ENCODE measurements at places on chromosomes 3 and 15.

DNA sequence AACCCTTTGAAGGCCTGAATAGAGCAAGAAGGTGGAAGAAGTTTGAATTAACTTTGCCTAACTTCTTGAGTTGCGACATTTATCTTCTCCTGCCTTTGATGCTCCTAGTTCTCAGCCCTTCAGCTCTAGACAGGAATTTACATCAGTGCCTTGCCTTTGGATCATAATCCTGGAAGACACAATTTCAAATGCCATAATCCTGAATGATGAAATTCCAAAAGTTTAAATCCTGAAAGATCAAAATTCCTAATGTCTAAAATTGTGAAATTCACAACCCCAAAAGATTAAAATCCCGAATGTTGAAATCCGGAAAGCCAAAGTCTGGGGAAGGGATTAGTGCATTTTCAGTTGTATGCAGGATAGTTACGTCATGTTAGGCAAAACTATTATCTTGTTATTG is 166.6 kb upstream of the PDZRN3 start:
- DNase-seq = no peak

DNA sequence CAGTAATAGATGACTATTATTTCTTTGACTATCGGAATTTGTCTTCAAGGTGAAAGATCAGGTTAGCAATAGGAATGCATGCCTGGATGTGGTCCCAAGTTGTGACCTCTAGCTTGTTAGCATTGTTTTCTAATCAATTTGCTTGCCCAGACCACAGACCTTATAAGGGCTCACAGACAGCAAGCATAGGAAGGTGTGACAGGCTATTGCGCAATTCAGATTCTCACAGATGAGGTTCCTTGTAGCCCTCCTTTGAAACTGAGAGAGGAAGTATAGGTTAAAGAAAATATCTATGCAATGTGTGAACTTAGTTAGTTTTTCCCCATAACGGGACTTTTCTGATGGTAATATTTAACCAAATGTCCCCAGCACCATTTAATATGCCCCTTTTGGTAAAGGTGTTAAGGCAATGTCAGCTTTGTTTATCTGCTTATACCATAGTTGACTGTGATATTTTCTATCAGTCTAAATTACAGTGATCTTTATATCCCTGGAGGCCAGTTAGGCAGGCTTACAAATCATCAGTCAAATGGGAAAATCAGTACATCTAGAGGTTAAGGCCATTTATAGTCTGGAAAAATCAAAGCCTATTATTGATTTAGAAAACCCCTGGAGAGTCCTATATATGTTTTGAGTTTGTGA is 168.1 kb upstream of the MBNL1 start:
- no peak for DNase-seq

- DNase-seq = no peak
Measured at GRCh38 chr3:122930063-122930997, 97.2 kb downstream of the SEMA5B start.

DNA sequence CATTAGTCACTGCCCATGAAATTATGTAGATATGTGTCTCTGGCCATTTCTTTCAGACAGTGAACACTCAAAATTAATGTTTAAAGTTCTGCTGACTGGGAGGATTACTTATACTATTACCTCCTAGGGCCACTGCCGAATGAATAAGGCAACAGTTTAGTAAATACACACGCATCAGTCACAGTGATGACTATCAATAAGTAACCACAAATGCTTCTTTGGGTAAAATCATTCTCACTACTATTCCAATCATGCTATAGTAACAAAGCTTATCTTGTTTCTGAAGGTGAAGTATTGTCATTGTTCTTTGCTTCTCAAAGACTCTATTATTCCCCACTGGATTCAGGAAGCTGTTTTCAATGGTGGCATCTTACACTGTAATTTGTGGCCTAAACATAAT is 478.8 kb downstream of the EPHA3 start:
- no peak for DNase-seq

DNA sequence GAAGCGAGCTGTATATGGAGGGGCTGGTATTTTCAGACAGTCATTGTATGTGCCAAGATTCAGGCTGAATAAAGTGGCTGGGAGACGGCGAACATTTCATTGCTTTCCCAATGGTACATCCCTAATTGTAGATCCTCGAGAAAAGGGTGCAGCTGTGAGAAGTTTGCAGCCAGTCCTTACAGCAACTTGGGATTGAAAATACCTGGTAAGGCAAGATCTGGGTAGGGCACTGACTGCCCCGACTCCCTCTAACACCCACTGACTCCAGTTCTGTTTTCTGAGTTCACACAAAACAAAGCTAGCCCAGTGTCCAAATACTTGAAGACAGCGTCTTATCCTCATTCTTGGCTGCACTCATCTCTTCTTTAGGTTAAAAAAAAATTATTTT is 63.7 kb downstream of the EDEM1 start:
- no peak for DNase-seq

GRCh38 chr15:76345880-76346668 is 9.5 kb downstream of the ISL2 start:
- no peak for DNase-seq

- no peak for DNase-seq
Measured at GRCh38 chr3:25432176-25432720, 4.2 kb downstream of the RARB start.

GRCh38 chr15:45099549-45100165 is 14.3 kb downstream of the DUOX2 start:
- no peak for DNase-seq

DNA sequence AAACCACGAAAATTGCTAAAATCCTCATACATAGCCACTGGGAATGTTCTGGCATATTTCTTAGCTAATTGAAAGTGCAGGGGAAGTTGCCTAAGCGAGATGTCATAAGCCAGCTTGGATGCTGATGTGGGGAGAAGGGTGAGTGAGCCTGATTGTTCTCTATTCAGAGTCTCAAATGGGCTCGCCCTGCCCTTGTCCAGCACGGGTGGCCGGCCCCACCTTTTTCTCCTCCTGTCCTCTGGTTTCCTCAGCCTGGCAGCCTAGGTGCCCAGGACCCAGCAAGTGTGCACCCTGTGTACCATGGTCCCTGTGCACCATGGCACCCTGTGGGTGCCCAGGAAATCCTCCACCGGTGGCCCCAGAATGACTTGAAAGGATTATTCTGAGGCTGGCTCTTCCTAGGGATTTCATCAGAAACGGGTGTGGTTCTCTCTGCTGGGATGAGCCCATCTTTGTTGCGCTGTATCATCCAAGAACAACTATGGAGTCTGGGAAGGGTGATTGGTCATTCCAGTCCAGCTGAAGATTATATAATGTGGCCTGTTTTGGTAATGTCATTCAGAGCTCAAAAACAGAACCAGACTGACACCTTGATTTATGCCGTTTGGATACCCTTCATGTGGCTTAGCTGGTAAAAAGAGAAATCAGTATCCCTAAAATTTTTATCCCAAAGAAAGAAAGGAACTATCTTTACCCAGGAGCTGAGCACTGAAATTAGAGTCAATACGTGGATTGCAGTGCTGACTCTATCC is 150.8 kb upstream of the BHLHE40 start:
- no peak for DNase-seq

GRCh38 chr15:57885435-57885834 is 178.9 kb downstream of the POLR2M start:
- no peak for DNase-seq

DNA sequence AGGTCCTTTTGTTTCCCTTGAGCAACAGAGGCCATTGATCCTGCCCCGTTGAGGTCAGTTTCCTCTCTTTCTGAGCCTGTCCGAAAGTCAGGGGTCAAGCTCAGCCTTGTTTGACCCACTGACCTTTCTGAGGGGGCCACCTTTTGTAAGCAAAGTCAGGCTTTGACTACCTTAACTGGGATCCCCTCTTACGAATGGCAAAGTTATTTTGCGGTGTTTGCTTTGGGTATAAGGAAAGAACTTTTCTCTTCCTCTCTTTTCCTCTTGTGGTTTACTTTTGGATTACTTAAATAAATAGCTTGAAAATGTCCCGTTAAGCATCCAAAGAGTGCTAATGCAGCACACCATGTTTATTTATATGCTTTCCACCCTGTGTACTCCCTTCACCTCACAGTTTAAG is 340.6 kb downstream of the THSD4 start:
- DNase-seq = no peak

- DNase-seq = no peak
Measured at GRCh38 chr15:64004056-64004455, 42.2 kb downstream of the DAPK2 start.

DNA sequence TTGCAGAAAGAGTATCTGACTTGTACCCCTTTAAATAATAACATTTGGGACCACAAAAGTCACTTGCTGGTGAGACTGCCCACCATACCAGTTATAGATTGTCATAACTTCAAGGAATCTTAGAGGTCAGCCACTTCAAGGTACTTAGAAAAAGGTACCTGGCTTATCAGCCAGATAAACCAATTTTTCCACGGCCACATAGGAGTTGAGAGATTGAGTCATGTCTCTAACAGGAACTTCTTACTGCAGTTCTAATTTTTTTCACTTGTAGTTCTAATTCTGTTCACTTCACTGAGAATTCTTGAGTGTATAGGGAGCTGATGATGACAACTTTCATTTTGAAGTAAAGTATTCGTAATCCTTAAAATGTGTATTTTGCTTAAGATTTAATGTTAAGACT is 317.1 kb upstream of the CBLB start:
- no peak for DNase-seq

DNA sequence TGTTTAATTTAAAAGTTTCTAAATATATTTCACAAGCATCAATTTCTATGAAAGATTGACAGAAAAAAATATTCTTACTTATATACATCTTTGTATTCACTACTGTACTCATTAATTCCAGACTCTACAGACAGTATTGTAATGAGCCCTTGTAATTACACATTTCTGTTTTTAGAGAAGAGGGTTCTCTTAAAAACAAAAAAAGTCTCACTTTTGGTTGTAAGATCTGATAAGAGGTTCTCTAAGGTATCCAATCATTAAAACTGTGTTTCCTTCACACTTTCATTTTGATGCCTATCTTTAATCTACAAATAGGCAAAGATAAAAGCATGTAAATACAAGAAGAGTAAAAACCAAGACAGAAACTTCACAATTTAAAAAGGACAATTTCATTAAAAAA is 75.6 kb downstream of the FBXL22 start:
- no peak for DNase-seq

DNA sequence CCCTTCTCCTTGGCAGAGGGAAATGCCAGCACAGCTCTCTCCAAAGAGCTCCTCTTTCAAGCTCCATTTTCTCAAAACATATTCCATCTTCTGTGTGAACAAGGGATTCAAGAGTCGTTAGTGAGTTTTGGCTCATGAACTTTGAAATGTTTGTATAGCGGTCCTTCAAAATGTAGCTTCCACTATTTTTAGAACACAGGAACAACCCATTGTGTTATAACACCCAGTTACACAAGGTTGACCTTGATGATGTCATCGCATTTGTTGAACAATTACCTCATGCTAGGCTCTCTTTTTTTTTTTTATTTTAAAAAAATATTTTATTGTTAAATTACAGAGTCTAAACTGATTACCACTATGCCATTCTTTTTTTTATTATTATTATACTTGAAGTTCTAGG is 251.7 kb downstream of the THSD4 start:
- DNase-seq = no peak

GRCh38 chr15:65286069-65286703 is 497 bp downstream of the PARP16 start:
- peak; percentile 43 for DNase-seq

DNA sequence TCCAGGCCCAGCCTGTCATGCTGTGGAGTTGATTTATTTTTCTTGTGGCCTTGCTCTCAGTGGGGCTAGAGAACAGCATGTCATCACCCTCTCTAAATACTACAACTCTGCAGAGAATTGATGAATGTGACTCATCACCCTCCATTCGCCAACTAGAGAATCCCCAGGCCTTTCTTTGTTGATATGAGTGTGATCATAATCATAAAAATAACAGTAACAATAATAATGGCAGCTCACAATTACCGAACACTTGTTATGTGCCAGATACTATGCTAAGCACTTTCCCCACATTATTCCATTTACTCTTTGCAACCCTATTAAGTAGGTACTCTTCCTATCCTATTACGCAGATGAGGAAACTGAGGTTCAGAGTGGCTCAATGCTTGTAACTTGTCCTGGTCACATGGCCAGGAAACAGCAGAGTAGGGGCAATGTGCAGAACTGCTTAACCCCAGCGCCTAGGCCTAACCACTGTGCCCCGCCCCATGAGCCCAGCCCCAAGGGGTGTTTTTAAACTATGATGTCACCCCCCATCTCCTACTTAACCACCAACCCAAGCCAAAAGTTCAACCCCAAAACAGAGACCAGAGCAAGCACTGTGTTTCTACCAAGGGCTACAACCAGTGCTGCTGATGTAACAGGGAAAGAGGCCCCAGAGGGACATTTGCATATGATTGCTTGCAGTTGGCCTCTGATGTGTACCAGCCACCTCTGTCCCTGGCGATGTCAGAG is 104.5 kb downstream of the ADCY5 start:
- DNase-seq = no peak

GRCh38 chr3:14063152-14063551 is 61.5 kb downstream of the CHCHD4 start:
- no peak for DNase-seq

- no peak for DNase-seq
Measured at GRCh38 chr15:93932164-93932776, 299.1 kb upstream of the MCTP2 start.

GRCh38 chr3:14549256-14549919 is 9.2 kb upstream of the GRIP2 start:
- DNase-seq = no peak
